Activated CD4-positive, alpha-beta memory T cell treated with anti-CD3 and anti-CD28 coated beads for 36 hours (primary cell): ENCODE measurements at places on chromosomes 5 and 9. TPM values are rescaled to one million over a fixed set of nuclear protein-coding genes. Genes with fewer than 3 reads are reported as not detected.
A peak's percentile ranks its signal among the peaks of the same experiment; 100 is the strongest.

- peaks cover 9% of the 10 kb centered on the region for H3K27me3 ChIP-seq
- H3K36me3 ChIP-seq = no peaks in the 10 kb centered on the region
- no peak overlapping the region for H3K4me3 ChIP-seq
- no peak overlapping the region for H3K27ac ChIP-seq
Observed at GRCh38 chr5:127589309-127590030, 59.4 kb upstream of the CTXN3 start.

- H3K4me3 ChIP-seq = no peak overlapping the region
- no peaks in the 10 kb centered on the region for H3K4me1 ChIP-seq
- H3K27ac ChIP-seq = no peak overlapping the region
Observed at GRCh38 chr9:106913276-106913675, 50.3 kb downstream of the ZNF462 start.

AFAP1L1 gene
- total RNA-seq = not detected

- H3K27me3 ChIP-seq = peaks cover 2% of the 10 kb centered on the region
- DNase-seq = no peak
- H3K4me1 ChIP-seq = no peaks in the 10 kb centered on the region
Observed at GRCh38 chr9:101098392-101098791, 69.9 kb downstream of the PLPPR1 start.

GRCh38 chr5:141869040-141869439 is 9.2 kb downstream of the PCDH1 start:
- H3K4me3 ChIP-seq = no peak overlapping the region
- no peaks in the 10 kb centered on the region for H3K4me1 ChIP-seq
- no peaks in the 10 kb centered on the region for H3K36me3 ChIP-seq
- no peak overlapping the region for H3K27ac ChIP-seq

GABBR2 gene
- total RNA-seq = not detected

GRCh38 chr9:75084081-75084672 is 3.8 kb downstream of the NMRK1 start:
- H3K27ac ChIP-seq = peak overlapping the region; percentile 7
- peaks cover 27% of the 10 kb centered on the region for H3K36me3 ChIP-seq
- DNase-seq = no peak
- no peaks in the 10 kb centered on the region for H3K27me3 ChIP-seq

CDC23 gene
- 32.4 TPM for total RNA-seq

PRDM9 gene
- not detected for total RNA-seq

DNA sequence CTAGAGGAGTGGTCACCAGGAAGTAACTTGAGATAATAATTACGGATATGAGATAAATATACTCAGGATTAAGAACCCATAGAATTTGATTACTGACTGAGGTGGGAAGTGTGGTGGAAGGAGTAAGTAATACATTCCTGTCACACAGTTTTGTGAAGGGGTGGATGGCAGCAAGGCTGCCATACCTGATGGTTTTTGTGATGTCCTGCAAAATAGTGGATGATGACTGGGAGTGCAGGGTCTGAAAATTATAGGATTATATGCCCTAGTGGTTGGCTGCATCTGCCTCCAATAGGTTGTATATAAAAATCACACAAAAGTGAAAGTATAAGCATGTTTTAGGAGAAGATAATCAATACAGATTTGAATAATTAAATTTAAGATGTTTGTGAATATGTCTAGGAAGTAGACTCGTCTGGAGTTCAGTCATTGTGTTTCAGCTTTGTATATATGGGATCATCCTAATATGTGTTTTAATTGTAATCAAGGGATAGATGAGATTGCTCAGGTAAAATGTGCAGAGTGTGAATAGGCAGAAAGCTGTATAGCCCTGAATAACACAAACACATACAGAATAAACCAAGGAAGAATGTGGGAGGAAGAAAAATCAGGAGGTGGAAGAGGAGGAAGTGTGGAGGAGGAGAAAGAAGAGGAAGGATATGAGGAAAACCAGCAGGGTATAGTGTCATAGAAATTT is 5.5 kb downstream of the SELENOP start:
- no peaks in the 10 kb centered on the region for H3K27me3 ChIP-seq
- H3K4me3 ChIP-seq = no peak overlapping the region
- no peaks in the 10 kb centered on the region for H3K36me3 ChIP-seq
- H3K4me1 ChIP-seq = no peaks in the 10 kb centered on the region
- no peak for DNase-seq
- H3K27ac ChIP-seq = no peak overlapping the region
